ENCODE measurements at places on chromosomes 5 and 9.

DNA sequence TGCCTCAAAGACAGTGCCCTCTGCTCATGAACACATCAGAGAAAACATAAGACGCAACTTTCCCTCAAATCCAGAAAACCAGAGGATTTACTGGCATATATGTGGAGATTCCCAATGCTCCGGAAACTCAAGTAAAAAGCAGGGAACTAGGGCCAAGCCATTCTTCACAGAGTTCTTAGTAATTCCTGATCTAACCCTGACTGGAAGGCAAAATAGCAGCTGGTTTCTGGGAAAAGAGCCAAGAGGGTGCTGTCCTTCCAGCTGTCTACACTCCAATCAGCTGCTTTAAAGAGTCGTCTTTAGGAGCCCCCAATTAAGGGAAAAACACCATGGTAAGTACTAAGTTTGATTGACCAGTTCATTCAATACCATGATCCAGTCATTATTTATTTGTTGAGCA is 49.6 kb downstream of the GNA14 start:
- no peak for DNase-seq

DNA sequence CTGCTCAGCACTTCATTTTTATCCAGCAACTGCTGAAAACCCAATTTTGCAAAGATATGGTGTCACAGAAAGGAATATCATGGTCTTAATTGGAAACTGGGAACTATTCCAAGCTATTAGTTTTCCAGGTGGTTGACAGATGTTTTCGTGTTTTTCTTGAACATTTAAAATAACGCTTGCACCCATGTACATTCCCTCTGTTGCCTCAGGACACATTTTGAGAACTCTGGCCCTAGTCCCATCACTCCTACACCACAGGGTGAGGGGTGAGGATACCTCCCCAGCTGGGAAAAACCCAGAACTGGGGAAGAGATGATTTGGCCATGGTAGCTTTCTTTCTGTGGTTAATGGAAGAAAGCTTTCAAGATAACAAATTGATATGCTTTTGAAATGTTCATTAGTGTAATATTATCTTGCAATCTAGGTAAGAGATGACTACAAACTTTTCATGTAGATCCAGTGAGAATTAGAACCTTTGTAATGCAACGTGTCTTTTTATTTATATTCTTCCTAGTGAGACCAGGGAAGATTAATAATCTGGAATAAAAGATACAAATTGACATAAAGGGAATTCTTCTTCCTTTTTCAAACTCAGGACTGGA is 627.0 kb downstream of the RAB3C start:
- no peak for DNase-seq

DNA sequence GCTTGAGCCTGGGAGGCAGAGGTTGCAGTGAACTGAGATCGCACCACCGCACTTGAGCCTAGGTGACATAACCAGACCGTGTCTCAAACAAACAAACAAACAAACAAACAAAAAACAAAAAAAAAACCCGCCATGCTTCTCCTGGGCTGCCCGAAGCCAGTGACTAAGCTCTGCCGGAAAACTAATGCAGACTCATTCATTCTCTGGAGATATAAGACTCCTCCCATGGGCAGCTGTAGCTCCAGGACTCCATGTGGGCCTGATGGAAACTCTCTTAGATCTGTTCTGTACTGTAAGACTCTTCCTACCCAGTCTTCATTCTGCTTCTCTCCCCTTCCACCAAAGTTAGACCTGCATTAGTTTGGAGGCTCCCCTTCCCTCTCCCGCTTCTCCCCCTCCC is 11.1 kb downstream of the GLDC start:
- DNase-seq, result no peak

DNA sequence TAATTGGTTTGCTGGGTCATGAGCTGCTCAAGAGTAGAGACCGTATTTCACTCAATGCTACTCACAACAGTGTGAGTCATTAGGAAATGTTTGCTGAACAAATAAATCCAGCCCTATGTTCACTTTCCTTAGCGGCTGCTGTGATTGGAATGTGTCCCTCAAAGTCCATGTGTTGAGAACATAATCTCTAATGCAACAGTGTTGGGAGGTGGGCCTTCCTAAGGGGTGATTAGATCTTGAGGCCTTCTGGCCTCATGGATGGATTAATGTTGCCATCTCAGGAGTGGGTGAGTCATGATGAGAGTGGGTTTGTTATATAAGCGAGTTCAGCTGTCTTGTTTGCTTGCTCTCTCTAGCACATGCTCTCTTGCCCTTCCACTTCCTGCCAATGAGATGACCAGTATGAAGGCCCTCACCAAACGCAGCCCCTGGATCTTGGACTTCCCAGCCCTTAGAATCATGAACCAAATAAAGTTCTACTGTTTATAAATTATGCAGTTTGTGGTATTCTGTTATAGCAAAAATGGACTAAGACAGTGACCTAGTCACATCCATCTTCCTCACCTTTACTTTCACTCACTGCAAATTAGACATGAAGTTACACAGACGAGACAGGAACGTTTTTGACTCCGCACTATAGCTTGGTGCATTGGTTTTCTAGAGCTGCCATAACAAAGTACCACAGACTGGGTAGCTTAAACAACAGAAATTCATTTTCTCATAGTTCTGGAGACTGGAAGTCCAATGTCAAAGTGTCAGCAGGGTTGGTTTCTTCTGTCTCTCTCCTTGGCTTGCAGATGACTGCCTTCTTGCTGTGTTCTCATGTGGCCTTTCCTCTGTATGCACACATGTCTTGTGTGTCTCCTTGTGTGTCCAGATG is 50.9 kb upstream of the FAM169A start:
- DNase-seq, result no peak

GRCh38 chr9:132384376-132384775 is 22.3 kb downstream of the TTF1 start:
- no peak for DNase-seq

DNA sequence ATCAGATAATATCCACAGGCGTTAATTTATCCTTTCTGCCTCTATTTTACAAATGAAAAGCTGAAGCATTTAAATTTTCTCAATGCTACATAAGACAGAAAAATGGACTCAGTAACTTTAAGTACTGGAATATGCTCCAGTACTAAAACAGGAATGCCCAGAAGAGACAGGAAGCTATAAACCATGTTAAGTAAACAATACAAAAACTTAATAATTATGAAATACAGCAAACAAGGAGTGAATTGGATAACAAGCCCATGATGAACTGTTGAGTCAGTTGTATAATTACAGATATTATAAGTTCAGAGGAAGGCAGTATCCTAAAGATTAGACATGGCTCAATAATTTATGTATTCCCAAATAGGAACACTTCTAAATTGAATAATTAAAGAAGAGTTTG is 148.5 kb downstream of the CHSY3 start:
- DNase-seq, result no peak

DNA sequence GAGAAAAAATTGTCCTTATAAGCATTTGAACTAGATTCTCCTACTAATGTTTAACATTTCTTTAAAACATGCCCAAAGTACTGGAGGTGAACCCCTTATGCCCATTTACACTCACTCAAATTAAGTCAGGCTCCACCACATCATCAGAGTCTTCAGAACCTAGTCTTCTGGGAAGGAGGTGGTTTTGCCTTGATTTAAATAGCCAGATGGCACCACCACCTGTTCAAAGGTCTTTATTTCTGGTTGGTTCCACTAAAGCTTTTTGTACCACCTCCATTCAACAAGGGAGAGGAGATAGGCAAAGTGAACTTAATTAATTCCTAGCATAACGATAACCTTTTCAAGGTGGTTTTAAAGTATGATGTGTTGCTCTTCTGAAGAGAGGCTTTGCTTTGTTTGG is 189.5 kb downstream of the SLF1 start:
- DNase-seq, result no peak

DNA sequence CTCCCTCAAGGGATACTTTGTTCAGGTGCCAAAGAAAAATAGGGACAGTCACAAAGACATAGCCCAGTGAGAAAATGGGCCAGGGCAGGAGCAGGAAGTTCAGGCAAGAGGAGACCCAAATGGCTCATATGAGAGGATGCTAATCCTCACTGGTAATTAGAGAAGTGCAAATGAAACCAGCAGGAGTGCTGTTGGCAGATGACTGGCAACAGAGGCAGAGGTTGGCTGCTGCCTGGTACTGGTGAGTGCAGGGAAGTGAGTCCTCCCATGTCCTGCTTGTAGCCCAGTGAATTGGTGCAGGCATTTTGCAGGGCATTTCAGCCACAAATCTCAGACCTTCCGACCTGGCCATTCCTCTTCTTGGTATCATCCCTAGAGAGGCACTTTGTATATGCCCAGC is 23.5 kb downstream of the ODF2 start:
- DNase-seq, result no peak

GRCh38 chr5:127834554-127834953 is 131.4 kb downstream of the CCDC192 start:
- no peak for DNase-seq

DNA sequence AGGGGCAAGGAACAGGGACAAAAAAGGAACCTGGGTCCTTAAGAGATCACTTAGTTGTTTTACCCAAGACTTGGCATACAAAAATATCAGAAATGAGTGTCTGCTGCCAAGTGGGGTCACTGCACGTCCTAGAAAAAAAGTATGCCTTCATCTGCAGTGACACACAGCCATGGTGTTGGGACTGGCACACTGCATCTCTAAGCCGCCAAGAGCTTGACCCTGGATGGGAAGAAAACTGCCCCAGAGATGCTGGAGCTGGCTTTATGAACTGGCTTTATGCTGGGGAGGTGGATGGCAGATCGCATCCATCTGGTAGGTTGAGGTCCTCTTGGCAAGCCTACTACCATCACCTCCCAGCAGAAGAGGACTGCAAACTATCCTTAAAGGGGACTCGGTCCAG is 51.7 kb downstream of the IRF1 start:
- DNase-seq, result no peak

DNA sequence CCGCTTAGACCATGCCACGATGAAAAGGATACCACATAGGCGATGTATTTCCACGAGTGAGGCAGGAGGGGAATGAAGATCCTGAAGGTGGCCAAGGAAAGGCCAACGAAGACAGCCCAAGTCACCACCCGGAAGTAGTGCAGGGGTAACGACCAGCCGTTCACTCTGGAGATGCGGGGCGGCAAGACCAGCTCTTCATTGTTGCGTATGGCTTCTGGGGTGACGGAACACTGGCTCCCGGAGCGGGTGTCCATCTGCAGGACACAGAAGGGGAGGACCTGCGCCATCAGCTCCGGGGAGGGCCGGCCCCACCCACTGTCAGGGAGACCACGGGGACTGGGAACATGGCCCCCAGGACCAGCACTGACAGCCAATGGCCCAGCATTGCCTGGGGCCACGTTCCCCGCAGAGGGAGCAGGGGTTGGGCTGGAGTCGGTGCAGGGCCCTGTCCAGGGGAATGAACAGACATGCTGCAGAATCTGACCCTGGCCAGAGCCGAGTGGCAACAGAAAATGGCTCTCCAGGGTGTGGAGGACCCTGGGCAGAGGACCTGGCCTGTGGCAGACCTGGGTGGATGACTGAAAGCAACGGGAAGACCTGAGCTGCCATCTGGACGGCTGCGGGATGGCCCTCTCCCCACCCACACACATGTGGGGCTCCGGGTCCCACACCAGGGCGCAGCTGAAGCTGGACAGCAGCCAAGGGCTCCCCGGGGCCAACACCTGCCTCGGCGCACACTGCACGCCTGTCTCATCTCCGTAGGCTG is 17.7 kb downstream of the ZDHHC11B start:
- DNase-seq, result no peak

DNA sequence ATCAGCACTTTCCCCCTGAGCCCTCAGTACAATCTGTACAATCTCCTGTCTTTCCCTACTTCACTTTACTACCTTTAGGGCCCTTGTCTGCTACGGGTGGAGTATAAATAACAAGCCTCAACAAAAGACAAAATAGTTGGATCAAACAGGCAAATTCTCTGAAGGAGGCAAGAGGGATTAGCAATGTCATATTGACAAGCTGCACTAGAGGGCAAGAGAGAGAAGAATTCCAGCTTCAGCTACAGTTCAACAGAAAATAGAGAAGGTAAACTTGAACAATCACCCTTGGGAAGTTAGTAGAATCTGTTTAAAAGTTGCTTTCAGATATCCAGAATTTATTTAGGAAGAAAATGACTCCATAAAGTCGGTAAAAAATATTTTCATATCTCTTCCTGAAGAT is 68.4 kb upstream of the IZUMO3 start:
- no peak for DNase-seq

DNA sequence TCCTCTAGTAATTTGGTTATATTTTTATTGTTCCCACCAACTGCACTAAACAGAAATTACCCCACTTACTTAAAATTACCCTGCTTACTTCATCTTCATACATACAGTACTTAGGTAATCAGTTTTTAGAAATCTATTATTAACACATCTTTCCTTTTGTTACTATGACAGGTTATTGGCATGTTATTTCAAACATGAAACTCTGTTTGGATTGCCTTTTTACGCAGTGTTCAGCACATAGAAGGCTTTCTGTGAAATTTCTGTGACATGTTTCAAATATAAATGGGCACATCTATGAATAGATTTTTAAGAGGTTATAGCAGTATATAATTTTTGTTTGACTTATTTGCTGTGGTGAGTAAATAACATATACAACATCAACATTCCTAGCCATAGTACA is 22.5 kb downstream of the SRFBP1 start:
- no peak for DNase-seq

- DNase-seq, result no peak
Measured at GRCh38 chr5:101534491-101535110, 631.5 kb upstream of the ST8SIA4 start.

DNA sequence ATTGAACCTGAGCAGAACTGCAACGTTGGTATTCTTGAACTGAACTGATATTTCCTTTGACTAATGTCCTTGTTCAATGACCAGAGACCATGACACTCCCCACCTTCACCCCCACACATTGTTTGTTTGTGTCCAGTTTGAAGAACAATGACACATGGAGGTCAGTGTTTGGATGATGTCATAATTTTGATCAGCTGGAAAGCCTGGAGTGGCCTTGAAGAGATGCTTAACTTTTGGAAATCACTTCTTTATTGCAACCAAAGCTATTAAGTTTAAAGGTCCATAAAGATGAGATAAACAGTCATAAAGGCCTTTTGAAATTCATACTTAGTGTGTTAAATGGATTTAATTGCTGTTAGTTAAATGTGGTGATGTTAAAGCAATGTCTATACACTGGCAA is 92.7 kb downstream of the TMC1 start:
- DNase-seq, result no peak

DNA sequence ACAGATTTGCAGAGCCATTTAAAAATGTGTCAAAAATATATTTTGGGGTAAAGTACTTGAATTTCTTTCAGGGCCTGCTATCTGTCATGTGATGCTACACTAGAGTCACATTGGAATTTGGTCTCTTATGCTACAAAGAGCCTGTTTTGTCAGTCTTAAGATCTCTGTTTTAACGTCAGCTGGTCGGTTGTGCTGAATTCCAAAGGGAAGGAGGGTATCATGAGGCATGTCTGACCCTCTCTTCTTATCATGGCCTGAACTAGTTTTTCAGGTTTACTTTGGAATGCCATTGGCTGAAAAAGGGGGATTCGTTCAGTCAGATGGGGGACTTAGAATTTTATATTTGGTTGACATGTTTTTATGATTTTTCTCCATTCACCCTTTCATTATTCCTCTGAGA is 290.6 kb downstream of the CD180 start:
- DNase-seq, result no peak

DNA sequence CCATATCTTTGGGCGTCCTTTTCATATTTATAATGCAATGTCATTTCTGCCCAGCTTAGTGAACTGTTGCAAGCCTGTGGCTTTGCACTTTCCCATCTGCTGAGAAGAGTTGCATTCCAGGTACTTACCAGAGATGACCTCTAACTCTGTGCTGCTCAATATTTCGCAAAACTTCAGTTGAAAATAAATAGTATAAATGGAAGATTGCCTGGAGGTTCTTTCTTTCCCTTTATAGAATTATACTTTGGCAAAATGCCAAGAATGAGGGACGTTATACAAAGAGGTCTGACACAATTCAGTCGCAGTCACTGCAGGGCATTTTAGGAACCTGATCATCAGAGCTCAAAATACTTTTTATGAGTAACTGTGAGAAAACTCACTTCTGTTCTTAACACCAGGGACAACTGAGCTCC is 18.9 kb upstream of the VLDLR start:
- no peak for DNase-seq

Measured in stimulated activated CD4-positive, alpha-beta T cell treated with anti-CD3 and anti-CD28 coated beads, Interleukin-15, amount 100 ng/mL, for 1 hour (primary cell).